Peyer's patch (tissue), 4 donors: ENCODE measurements at places on chromosomes 6 and 20.

GRCh38 chr20:31496761-31497295 is 17.4 kb upstream of the HM13 start:
- DNase-seq = no peak

GRCh38 chr20:63280929-63281545 is 8.4 kb downstream of the ARFGAP1 start:
- no peak for DNase-seq

DNA sequence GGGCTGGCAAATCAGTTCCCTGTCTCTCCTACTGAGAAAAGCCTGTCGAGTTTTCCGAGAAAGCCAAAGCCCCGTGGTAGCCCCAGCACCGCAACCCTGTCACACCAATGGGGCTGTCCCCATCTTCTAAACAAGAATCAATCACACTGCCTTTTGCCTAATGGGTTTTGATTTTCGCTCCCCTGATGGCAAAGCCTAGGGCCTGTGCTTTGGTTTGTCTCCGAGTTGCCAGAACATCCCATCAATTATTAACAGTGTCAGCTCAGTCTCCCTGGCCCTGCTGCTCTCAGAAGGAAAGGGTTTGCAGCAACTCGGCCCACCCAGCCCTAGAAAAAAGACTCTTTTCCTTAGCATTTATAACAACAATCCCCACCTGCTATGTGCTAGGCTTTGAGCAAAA is 4.2 kb downstream of the KCNB1 start:
- no peak for DNase-seq

DNA sequence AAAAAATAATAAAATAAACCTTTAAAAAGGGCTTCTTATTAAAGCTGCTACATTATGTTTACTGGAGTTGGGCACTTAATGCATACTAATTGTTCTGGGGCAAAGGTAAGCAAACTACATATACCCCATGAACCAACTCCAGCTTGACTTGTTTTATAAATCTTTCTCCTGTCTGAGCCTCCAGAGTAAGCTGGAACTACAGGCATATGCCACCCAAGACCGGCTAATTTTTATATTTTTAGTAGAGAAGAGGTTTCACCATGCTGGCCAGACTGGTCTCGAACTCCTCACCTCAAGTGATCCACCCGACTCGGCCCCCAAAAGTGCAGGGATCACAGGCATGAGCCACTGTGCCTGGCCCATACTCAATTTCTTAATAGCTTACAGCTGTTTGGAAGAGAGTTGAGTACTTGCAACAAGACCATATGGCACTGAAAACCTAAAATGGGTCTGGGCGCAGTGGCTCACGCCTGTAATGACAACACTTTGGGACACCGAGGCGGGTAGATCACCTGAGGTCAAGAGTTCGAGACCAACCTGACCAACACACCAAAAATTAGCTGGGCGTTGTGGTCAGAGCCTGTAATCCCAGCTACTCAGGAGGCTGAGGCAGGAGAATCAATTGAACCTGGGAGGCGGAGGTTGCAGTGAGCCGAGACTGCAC is 19.9 kb downstream of the ROMO1 start:
- no peak for DNase-seq

DNA sequence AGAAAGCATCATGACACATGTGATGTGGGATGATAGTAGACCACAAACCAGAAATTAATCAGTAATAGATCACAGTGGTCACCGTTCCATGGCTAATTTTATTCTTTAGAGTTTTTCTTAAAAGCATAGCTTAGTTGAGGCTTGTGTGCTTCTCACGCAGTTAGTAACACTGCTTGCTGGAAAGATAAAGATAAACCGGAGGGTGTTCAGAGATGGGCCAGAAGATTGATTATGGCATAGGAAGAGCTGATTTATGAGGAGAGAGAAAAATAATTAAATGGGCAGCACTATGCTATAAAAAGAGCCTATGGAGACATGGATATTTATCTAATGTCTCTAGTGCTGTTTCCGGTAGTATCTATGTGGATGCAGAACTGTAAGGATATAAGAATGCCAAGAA is 173.6 kb downstream of the MMS22L start:
- no peak for DNase-seq

GRCh38 chr6:41940759-41941279 is 789 bp downstream of the CCND3 start:
- DNase-seq = peak; percentile 69

GRCh38 chr6:6570929-6571671 is 17.4 kb upstream of the LY86 start:
- DNase-seq = no peak

- DNase-seq = no peak
Observed at GRCh38 chr6:105898286-105898685, 187.8 kb upstream of the PRDM1 start.

- no peak for DNase-seq
Observed at GRCh38 chr6:90424580-90424979, 127.9 kb upstream of the BACH2 start.

- no peak for DNase-seq
Observed at GRCh38 chr20:926670-927069, 10.5 kb upstream of the ANGPT4 start.

DNA sequence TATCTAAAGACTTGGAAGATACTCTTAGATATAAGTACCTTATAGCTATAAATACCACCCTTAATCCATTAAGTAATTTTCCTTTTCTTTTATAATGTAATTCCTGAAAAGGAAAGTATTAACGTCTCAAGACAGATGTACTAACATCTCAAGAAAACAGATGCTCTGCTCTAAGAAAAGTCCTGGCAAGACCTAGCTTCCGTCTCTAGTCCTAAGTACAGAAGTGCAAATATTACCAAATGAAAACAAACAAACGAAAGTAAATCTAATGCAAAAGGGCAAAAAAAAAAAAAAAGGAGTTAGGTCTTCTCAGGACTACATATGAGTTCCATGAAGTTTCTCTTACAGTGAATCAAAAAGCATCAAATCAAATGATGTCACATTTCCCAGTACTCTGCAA is 106.8 kb upstream of the PDE10A start:
- no peak for DNase-seq

- DNase-seq = no peak
Observed at GRCh38 chr6:36034441-36034840, 6.8 kb downstream of the MAPK14 start.

DNA sequence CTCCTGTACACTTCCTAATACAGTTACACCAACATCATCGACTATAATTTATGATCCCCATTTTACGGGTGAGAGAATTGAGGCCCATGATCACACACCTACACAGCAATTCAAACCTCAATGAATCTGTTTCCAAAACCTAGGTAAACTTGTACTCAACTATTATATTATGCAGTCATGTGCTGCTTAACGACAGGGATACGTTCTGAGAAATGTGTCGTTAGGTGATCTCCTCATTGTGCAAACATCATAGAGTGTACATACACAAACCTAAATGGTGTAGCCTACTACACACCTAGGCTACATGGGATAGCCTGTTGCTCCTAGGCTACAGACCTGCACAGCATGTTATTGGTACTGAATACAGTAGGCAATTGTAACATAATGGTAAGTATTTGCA is 385.6 kb downstream of the ARHGAP18 start:
- DNase-seq = no peak

- DNase-seq = no peak
Observed at GRCh38 chr6:27547157-27548075, 74.5 kb upstream of the ZNF184 start.

GRCh38 chr6:30974490-30975252 is 8.8 kb upstream of the MUC21 start:
- no peak for DNase-seq

DNA sequence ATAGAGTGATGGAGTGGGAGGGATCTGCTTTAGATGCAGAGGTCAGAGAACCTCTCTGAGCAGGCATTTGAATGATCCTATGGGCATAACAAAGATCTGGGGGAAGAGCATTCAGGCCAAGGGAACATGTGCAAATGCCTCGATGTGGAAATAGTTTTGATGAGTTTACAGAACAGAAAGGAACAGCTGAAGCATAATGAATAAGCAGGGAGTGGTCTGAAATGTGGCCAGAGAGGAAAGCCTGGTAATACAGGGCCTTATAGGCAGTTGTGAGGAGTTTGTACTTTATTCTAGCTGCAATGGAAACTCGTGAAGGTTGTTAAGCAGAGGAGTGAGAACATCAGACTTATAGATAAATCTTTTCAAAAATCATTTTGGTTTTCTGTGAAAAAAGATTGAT is 33.0 kb upstream of the ME1 start:
- DNase-seq = no peak

GRCh38 chr6:101597693-101598092 is 204.2 kb downstream of the GRIK2 start:
- no peak for DNase-seq

- DNase-seq = no peak
Observed at GRCh38 chr20:24165301-24166122, 176.9 kb upstream of the GGTLC1 start.

DNA sequence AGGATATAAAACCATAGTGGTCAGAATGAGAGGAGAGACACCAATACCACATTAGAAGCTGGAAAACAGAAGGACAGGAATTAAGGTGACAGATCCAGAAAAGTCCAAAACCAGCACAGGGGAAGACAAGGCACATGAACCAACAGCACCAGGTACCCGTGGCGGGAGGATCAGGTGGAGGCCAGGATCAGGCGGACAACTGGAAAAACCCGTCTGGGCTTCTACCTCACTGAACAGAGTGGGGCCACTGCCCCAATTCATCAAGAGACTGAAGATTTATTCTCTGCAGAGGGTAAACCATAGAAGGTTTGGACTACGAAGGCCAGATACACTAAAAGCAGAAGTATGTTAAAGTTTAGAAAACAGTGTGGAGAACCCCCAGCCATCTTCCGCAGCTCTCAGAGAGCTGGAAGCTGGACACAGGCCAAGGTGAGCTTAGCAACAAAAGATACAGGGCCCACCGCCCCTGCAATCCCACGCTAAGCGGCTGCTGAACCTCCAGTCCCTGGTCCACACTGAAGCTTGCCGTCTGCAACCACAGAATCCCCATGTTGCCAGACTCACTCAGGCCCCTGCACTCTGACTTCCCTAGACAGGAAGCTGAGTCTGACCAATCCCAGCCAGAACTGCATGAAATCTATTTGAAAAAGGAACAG is 29.9 kb downstream of the ABHD12 start:
- no peak for DNase-seq

DNA sequence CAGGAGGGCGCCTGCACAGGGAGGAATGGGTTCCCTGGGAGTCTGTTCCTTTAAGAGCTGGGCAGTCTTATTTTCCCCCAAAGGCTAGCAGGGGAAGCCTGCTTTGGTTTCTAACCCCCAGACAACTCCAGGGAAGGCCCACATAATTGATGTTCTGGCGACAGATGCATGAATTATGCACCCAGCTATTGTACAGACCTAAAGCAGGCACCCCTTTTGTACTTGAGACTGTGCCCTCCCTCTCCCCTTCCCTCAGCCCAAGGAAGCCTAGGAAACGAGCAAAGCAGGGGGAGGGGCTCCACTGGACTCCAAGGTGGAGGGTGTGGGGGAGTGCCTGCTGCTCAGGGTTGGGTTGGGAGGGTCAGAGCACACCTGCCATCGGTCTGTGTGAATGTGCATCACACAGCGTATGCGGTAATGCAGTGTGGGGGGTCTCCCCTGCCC is 102.1 kb downstream of the KCNB1 start:
- no peak for DNase-seq

GRCh38 chr20:45061244-45061643 is 39.7 kb downstream of the KCNS1 start:
- no peak for DNase-seq

GRCh38 chr6:31643818-31644454 is 8.5 kb downstream of the BAG6 start:
- no peak for DNase-seq

DNA sequence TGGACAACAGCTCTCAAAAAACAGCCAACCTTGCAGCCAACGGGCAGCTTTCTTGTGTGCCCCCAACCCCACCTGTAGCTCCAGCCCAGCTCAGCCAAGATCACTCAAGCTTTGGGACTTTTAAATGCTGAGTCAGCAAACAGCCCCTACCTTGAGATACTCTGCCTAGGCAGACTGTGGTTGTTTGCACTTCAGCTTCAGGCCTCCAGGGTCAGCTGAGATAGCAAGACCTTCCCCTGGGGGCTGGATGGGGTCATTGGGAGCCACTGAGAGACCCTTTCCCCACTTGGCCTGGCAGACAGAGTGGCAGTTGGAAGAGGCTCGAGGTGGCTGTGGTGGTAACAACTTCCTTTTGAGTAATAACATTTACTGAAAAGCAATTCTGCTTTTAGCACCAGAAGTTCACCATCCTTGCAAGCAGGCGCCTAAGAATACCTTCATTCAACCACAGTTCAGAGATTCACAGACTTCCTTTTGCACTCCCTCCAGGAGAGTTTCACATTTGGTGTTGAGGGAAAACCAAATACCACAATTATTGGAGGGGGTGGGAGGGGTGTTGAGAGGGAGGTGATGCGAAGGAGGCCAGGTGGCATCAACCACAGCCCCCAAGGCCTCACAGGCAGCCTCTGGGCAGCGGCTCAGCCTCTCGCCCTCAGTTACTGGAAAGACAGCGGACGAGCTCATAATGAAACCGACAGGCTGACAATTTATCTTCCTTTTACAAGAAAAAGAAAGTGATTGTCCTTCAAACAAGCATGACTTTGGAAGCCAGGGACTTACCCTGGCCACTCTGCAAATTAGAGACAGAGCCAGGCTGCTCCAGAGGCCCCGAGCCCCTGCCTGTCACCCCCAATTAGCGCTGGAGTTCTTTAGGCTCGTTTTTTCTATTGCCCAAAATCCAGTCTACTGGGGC is 148.1 kb downstream of the CEBPB start:
- DNase-seq = no peak

DNA sequence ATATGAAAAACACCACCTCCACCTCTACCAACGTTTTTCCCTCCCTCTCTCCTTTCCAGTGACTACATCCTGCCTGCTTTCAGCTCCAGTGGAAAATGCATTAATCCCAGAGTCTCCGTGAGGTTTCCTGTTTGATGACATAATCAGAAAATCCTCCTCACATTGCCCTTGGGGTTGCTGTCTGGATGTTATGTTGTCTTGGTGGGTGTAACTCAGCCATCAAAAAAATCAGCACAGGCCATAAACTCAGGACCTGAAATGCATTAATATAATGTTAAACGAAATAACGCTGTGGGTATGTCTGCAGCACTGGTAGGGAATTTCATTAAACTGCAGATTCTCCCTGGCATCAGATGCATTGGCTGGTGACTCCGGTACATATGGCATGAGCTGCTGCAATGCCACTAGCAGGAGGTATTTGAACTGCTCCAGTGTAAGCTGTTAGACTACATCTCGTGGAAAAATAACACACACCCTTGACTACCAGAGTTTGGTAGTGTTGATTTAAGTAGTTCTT is 297.8 kb downstream of the PRL start:
- no peak for DNase-seq

DNA sequence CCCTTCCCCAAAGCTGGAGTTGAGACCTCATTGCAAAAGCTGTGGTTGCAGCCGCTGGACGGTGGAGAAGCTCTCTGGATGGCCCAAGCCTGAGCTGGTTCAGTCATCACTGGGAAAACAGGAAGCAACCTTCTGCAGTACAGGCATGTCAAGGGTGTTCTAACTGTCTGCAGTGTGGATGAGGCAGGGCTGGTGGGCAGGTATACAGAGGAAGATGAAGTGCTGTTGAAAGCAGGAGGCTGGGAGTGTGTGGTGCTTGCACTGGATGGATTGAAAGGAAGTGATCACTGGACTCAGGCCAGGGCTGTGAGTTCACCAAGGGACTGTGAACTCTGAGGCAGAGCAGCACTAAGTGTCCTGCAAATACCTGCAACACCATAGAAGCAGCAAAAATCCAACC is 89.0 kb upstream of the NOX3 start:
- DNase-seq = no peak
